ENCODE measurements at places on chromosomes 7 and 10.

- DNase-seq: peak; percentile 70
Observed at GRCh38 chr10:65341323-65341925, 1584.4 kb upstream of the LRRTM3 start.

GRCh38 chr7:8724080-8724718, 290.8 kb downstream of the NXPH1 start:
- no peak for DNase-seq

DNA sequence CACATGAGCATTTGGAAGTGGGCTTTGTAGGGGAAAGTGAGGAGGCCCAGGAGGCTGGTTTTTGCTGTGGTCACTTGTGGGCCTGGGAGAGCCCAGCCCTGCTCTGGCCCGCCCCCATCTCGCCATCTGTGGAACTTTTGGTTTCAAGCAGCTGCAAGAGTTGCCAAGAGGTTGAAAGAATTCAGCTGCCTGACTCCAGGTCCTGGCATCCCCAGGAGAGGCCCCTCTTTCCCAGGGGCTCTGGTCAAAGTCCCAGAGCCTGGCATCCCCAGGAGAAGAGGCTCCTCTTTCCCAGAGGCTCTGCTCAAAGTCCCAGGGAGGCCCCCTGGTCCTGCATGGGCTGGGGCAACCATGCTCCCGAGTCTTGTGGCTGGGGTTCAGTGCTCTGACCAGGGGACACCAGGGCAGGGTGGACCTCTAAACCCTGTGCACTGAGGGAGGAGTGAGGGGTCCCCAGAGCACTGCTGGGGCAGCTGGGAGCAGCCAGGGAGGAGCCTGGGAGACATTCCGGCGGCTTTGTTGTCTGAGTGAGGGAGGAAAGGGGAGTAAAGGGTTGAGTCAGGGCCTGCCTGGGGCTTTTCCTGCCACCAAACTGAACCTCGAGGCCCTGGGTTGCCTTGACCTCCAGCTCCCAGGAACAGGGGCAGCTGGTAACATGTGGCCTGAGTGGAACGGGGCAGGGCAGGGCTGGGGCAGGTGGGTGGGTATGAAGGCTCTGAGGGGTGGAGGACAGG, 27.7 kb upstream of the CSGALNACT2 start:
- DNase-seq: peak; percentile 50

DNA sequence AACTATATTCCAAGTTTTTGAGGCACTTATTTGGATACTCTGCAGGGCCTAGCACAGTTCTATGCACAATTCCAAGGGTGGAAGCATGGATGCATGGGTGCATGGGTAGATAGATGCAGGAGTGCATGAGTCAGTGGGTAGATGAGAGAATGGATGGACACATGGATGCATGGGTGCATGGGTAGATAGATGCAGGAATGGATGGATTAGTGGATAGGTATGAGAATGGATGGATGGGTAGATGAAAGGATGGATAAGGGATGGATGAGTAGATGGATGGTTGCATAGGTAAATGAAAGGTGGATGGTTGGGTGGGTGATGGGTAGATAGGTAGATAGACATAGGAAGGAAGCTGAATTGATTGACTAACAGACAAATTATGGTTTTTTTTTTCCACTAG, 15.6 kb downstream of the PNLIPRP2 start:
- DNase-seq: no peak

- DNase-seq: no peak
Observed at GRCh38 chr7:31860925-31861324, 173.9 kb downstream of the PPP1R17 start.

DNA sequence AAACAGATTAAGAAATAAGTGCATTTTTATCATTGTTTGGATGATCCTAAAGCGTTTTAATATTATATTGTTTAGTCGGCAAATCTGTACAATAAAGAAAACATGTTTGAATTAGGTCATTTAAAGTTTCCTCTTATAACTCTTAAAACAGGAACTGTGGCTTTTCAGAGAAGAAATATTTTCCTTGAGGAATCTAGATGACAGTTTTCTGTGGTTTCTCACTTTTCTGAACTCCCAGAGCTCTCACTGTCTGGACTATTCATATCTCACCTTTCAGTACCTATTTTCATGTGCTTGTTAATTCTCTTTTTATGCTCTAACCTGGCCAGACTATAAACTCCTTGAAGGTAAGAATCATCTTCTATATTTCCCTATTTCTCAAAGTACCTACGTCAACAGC, 135.1 kb downstream of the CHN2 start:
- DNase-seq: no peak

DNA sequence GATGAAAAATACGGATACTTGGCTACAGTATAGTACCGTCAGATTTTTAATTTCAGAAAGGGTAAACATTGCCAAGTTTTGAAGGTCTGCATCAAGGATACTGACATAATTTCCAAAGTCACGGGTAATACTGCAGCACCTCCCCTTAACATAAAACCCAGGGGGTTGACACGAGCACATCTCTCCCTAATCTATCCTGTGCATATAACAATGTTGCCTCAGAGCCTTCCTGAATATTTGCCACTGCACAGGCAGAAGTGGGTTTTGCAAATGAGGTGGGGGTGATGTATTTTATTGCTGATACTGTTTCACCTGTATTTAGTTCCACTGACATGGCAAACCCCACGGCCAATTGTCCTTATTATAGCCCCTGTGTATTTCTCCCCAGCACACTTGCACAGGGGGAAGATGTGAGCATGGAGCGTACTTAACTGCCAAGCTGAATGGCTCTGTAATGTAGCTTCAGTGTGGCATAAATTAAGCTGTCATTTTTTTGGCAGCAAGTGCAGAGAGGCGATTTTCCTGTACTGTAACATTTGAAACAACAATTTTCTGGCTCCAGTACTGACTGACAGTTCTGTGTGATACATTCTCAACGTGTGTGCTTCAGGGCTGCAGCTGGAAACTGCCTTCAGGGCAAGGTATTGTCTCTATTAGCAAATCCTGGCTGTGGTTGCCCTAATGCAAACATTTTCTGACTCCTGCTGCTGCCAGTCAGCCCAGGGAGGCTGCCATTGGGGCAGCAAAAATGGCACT, 299.6 kb upstream of the SP4 start:
- no peak for DNase-seq

DNA sequence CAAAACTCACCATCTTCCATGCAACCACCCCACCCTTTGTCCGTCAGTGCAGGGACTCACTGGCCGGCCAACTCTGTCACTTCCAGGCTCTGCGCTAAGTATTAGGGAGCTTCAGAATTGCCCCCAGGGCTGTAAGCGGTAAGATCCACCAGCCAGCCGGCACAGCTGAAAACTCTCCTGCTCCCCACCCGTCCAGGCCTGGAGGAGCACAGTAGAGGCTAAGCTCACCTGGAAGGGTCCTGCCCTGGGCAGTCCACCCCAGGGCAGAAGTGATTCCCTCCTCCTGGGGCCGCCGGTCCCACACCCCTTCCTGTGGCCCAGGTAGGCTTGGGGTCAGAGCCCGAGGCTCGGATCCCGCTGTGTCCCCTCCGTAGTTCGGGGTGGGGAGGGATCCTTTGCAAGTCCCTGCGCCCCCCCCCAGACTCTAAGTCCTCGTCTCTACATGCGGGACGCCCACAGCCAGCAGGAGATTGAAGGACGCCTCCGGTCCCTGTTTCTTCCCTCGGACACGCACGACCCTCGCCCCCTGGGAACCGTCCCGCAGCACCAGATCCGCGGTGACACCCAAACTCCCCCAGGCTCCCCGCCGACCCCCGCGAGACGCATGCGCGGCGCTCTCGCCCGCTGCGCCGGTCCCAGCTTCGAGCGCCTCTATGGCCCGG, 138.9 kb downstream of the ARHGAP22 start:
- DNase-seq: no peak

DNA sequence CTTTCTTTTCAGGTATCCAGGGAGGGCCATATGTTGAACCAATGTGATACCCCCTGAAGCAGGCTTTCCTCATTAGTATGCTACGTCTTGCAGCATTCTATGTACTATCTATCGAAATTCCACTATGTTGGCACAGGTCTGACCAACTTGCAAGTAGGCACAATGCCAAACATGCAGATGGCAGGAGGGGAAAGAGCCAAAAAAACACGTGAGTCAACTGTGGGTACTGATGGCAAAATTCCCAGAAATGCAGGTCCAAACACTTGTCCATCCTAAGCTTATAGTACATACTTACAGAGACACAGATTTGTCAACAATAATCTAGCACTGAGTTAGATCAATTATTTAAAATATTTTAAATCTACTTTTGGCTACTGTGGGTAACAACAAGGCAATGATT, 394.9 kb downstream of the DGKB start:
- DNase-seq: peak; percentile 69

DNA sequence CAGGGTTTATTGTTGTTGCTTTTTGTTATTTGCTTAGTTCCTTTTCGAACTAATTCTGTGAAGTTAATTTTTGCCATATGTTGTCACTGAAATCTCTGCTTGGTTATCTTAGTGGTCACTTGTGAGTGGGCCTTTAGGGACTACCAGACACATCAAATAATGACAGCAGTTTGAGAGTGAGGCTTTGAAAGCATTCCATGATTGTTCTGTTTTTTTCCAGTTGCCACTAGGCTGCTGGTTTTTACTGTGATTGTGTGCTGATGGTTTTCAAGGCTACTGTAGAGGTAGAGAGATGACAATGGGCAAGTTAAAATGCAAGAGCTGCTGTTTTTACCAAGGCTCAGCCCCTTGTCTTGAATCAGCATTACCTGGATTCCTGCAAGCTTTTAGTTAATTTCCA, 20.0 kb downstream of the SEPTIN7 start:
- no peak for DNase-seq

DNA sequence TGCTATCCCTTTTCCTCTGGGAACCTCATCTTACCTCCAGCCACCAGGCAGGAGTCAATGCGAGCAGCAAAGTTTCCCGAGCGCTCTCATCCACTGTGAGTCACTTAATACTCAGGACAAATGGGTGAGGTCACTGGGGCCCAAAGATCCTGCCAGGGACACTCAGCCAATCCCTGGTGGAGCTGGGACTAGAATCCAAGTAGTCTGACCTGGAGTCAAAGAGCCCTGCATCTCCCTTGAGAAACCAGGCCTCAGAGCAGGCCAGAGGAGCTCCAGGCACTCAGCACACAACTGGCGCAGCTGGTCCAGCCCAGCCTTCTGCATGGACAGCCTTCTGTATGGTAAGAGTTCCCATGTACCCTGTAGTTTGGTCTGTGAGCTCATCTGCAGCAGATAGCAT, 142.3 kb downstream of the MAPK8 start:
- no peak for DNase-seq

- DNase-seq: no peak
Observed at GRCh38 chr7:88465600-88465999, 158.9 kb upstream of the STEAP4 start.

GRCh38 chr10:2882628-2883027, 184.7 kb upstream of the PFKP start:
- DNase-seq: no peak

GRCh38 chr10:53839440-53840039, 961.5 kb downstream of the PCDH15 start:
- DNase-seq: peak; percentile 39

DNA sequence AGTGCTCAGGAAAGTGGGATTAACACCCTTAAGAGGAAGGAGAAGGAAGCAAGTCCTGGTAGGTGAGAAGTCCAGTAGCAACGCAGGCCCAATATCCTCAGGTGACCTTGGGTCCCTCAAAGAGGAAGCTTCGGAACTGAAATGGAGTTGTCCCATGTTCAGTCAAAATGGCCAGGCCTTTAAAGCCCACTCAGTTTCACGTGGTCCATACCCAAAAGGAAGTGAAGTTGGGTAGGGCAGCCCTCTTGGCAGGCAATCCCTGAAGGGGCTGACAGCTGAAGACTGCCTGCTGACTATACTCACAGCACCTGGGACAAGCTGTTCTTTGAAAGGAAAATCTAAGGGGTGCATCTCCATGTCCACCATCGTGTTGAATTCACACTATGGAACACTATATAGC, 3.0 kb downstream of the GSAP start:
- no peak for DNase-seq

- DNase-seq: peak; percentile 83
Observed at GRCh38 chr7:47610506-47611044, 28.7 kb upstream of the TNS3 start.

- DNase-seq: no peak
Observed at GRCh38 chr10:84366041-84366440, 37.7 kb downstream of the CCSER2 start.

- DNase-seq: no peak
Observed at GRCh38 chr10:86106616-86107015, 260.0 kb downstream of the GRID1 start.

- no peak for DNase-seq
Observed at GRCh38 chr7:149456506-149457421, 4.1 kb downstream of the ZNF777 start.

All from cardiac fibroblast (primary cell).